WTC11 (cell line): ENCODE measurements at places on chromosomes 5 and 9. TPM values are rescaled to one million over a fixed set of nuclear protein-coding genes. Genes with fewer than 3 reads are reported as not detected.

GRCh38 chr9:33125871-33126823, 41.0 kb downstream of the B4GALT1 start:
- peaks cover 20% of the 10 kb centered on the region for H3K36me3 ChIP-seq
- H3K4me1 ChIP-seq: 0 out of 2 replicates have a peak, but pooled peaks cover 6% of the 10 kb centered on the region

- no peaks in the 10 kb centered on the region for H3K27me3 ChIP-seq
- DNase-seq: no peak
- no peak overlapping the region for H3K4me3 ChIP-seq
- no peaks in the 10 kb centered on the region; the same call in 1 of the 2 replicates for H3K36me3 ChIP-seq
- H3K4me1 ChIP-seq: peaks cover 33% of the 10 kb centered on the region
These were observed 164.5 kb downstream of the DCP2 start for GRCh38 chr5:113140837-113141671.

DNA sequence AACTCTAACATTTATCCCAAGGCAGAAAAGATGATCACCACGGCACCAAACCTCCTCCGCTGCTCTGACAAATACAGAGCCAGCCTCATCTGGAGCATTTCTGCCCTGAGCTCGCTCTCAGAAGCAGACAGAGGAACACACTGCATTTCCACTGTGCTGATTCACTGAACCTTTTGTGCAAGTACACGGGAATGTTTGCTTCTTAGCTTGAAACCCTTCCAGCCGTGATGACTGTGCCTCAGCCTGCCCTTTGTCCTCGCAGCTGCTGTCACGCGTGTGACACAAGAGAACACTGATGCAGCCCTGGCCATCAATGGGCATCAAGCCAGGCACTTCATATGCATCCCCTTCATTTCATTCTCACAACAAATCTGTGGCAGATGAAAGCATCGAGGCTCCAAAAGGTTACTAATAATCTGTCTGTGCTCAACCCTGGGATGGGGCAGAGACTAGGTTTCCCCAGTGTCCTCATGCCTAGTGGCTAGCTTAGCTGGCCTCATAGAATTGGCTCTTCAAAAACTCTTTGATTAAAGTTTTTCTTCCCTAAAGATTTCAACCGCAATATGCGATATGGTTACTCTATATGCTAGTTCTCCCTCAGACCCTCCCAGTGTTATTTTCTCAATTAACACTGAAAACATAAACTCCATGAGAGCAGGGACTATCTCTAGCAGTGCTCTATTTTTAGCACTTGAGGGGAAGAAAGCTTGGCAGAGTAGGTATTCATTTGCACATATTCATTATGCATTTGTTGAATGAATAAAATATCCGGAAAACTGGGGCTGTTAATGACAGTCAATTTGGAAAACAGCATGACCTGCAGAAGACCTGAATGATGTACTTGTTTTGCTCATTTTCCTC, 7.3 kb downstream of the CDC14B start:
- H3K4me1 ChIP-seq: peaks cover 64% of the 10 kb centered on the region
- H3K4me3 ChIP-seq: peak overlapping the region; percentile 10
- H3K36me3 ChIP-seq: no peaks in the 10 kb centered on the region
- peak overlapping the region; percentile 87 for H3K27ac ChIP-seq
- DNase-seq: no peak

- no peaks in the 10 kb centered on the region for H3K36me3 ChIP-seq
- H3K4me3 ChIP-seq: no peak overlapping the region
- H3K4me1 ChIP-seq: peaks cover 39% of the 10 kb centered on the region
- H3K27ac ChIP-seq: no peak overlapping the region
- peak; percentile 33 for DNase-seq
These were observed 78.4 kb upstream of the ATP10B start for GRCh38 chr5:160930406-160930805.

GRCh38 chr9:3191715-3192114, 334.1 kb downstream of the RFX3 start:
- H3K4me3 ChIP-seq: no peak overlapping the region
- H3K27ac ChIP-seq: no peak overlapping the region
- DNase-seq: no peak
- H3K27me3 ChIP-seq: no peaks in the 10 kb centered on the region
- no peaks in the 10 kb centered on the region for H3K36me3 ChIP-seq
- H3K4me1 ChIP-seq: peaks cover 57% of the 10 kb centered on the region

DNA sequence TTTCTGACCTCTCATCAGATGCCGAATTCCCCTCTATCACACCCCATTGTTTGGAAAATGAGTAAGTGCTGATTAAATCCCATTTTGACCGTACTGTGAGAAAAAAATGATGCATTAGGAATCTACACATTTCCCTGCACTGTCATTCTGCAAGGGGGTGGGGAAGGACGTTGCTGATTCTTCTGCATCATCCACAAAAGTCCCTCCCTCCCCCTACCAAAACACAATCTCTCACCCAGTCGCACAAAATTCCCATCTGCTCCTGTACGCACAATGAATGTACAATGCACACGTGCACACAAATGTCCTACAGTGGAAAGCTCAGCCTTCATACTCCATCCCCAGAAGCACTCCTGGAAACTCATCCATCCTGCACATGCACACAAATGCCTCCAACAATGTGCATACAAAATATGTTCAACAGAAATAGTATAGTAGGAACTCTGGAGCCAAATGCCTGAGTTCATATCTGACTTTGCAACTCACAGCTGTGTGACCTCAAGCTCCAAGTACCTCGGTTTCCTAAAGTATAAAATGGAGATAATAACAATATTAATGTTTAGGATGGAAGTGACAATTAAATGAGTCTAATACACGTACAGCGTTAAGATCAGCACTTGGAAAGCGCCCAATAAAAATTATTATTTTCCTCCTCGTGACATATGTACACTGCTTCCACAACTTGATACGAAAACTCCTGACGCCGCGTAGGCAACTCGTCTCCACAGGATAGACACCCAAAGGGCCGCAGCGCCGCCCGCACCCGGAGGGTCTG, 809 bp downstream of the TNIP1 start:
- H3K27me3 ChIP-seq: no peaks in the 10 kb centered on the region
- peak overlapping the region; percentile 23; the same call in 1 of the 2 replicates for H3K27ac ChIP-seq
- H3K4me1 ChIP-seq: peaks cover 29% of the 10 kb centered on the region
- no peaks in the 10 kb centered on the region for H3K36me3 ChIP-seq

DNA sequence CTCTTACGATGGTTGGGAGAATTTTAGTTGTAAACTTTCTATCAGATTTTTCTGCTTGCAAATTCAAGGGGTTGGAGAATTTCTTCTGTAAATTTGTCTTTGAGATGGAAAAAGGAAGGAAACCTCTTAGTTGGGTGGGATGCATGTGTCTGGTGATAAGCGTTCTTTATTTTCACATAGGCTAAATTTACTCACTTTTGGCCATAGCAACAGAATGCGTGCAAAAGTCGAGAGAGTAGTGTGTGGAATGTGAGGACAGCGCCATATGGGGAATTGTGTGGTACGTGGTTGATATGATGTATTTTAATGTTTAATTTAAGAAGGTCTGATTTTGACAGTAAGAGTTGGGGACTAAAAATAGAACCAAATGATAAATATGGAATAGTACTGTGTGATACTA, 282.2 kb downstream of the TAF11L14 start:
- no peaks in the 10 kb centered on the region for H3K36me3 ChIP-seq
- H3K4me1 ChIP-seq: peaks cover 18% of the 10 kb centered on the region
- H3K27me3 ChIP-seq: no peaks in the 10 kb centered on the region
- H3K4me3 ChIP-seq: no peak overlapping the region
- no peak overlapping the region for H3K27ac ChIP-seq
- DNase-seq: no peak

DNA sequence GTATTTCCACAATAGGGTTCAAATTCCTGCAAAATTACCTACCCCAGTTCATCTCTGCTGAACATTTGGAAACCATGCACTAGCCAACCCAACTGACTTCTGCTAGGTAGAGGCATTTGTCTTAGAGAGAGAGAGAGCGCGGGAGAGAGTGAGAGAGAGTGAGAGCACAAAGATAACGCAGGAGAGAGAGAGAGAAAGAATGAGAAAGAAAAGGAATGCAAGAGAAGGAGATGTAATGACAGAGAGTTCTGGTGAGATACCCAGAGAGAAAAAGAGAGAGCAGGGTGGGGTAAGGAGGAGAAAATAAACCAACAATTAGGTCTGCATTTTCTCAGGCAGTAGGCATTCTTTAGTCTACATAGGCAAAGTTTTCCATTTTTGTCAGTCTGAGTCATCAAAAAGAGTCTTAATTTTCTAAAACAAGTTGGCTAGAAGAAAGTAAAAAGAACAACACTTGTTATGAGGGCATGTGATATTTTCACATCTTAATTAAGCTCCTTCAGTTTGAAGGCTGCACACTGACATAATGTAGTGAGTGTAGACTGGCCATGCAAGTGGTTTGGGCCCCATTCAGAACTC, 98.2 kb downstream of the MAP1B start:
- no peak overlapping the region for H3K4me3 ChIP-seq
- peaks cover 40% of the 10 kb centered on the region for H3K36me3 ChIP-seq
- H3K27me3 ChIP-seq: no peaks in the 10 kb centered on the region
- DNase-seq: no peak
- H3K4me1 ChIP-seq: peaks cover 40% of the 10 kb centered on the region

- peak; percentile 83 for DNase-seq
- no peak within 1 kb of the TSS for H3K27ac ChIP-seq
- peak within 1 kb of the TSS; percentile 76 for H3K4me3 ChIP-seq
- H3K36me3 ChIP-seq: no peaks in the 10 kb centered on the region
- peaks cover 64% of the 10 kb centered on the region for H3K27me3 ChIP-seq
These were observed at the start of gene FRMD3 for GRCh38 chr9:83538172-83538889. Gene FRMD3 (minus strand): TSS chr9:83538401. CDS start chr9:83538231, 170 bp downstream.

DNA sequence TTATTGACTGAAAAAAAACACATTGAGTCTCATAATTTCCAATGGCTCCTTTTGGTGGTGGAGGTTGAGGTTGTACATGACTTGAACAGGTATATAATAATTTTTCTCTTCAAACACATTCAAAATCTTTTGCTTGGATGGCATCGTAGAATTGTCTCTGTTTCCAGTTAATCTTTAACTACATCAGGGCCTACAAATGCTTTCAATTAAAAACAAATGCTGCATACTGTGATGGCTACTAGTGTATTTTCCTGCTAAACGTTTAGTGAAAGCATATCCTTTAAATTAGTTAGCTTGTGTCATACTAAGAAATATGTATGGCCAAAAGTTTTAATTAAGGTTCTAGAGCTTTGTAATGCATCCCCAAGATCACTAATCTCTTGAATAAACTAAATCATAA, 313.8 kb downstream of the SLF1 start:
- H3K36me3 ChIP-seq: no peaks in the 10 kb centered on the region
- no peak overlapping the region for H3K27ac ChIP-seq
- H3K4me3 ChIP-seq: no peak overlapping the region
- no peak for DNase-seq
- no peaks in the 10 kb centered on the region for H3K4me1 ChIP-seq

- H3K27me3 ChIP-seq: no peaks in the 10 kb centered on the region
- H3K4me1 ChIP-seq: no peaks in the 10 kb centered on the region
- H3K36me3 ChIP-seq: no peaks in the 10 kb centered on the region
These were observed 24.9 kb upstream of the SLCO6A1 start for GRCh38 chr5:102523541-102524175.

DNA sequence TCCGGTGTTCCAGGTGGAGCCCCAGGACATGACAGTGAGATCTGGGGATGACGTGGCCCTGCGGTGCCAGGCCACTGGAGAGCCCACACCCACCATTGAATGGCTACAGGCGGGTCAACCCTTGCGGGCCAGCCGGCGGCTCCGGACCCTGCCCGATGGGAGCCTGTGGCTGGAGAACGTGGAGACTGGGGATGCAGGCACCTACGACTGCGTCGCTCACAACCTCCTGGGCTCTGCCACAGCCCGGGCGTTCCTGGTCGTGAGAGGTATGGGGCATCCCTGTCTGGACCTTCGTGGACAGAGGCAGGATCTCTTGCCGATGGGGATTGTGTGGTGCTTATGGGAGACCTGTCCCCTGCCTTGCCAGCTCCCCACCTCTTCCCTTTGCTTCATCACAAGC, 26.0 kb upstream of the ASS1 start:
- peaks cover 21% of the 10 kb centered on the region for H3K4me1 ChIP-seq
- H3K36me3 ChIP-seq: peaks cover 9% of the 10 kb centered on the region
- no peak overlapping the region for H3K4me3 ChIP-seq
- H3K27me3 ChIP-seq: no peaks in the 10 kb centered on the region

- H3K36me3 ChIP-seq: no peaks in the 10 kb centered on the region
- H3K27ac ChIP-seq: no peak overlapping the region
- no peaks in the 10 kb centered on the region for H3K4me1 ChIP-seq
- H3K4me3 ChIP-seq: no peak overlapping the region
These were observed 56.8 kb downstream of the FAT2 start for GRCh38 chr5:151534350-151534749.

GRCh38 chr5:159017786-159018185, 81.9 kb downstream of the EBF1 start:
- H3K4me1 ChIP-seq: peaks cover 49% of the 10 kb centered on the region
- no peak overlapping the region for H3K4me3 ChIP-seq
- DNase-seq: peak; percentile 51

- peaks cover 100% of the 10 kb centered on the region for H3K27me3 ChIP-seq
- peak overlapping the region; percentile 78 for H3K4me3 ChIP-seq
- no peak overlapping the region for H3K27ac ChIP-seq
These were observed 514 bp downstream of the FOXB2 start for GRCh38 chr9:77019926-77020412.

DNA sequence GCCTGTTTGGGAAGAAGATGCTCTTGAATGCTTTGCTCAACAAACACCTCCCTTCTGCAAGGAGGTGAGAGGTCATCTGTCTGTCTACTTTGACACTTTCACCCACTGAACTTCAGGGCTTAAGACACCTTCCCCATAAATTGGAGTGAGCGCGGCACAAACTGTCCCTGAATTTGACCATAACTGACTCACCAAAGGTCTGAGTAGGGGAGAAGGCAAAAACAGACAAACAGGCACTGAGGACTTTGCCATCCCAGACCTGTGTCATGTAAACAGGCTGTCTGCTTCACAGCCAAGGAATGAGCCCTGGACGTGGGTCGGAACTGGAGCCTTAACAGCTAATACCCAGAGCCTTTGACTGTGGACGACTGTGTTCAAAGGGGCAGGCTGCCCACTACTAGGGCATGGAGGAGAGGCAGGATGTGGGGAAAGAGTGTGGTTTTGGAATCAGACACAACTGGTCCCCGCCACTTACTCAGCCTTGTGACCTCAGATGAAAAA, 320.9 kb upstream of the KLF4 start:
- no peak for DNase-seq
- H3K36me3 ChIP-seq: no peaks in the 10 kb centered on the region
- H3K27ac ChIP-seq: no peak overlapping the region
- H3K4me1 ChIP-seq: no peaks in the 10 kb centered on the region
- H3K4me3 ChIP-seq: no peak overlapping the region
- no peaks in the 10 kb centered on the region for H3K27me3 ChIP-seq

DNA sequence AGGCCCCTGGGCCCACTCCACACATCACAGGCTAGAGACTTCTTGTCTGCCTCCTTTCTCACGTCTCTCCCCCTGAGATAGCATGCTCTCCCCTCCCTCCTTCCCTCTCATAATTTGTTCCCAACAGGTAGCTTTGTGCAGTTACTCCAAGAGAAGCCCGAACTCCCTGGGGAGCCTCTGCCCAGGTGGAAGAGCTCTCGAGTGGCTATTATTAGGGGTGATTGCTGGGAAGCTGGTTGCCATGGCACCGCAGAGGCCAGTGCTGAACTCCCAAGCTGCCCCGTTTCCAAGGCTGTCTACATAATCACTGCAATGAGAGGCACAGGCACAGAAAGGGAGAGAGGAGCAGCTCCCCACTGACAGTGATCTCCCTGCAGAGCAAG, 104.7 kb upstream of the GPR151 start:
- H3K27ac ChIP-seq: no peak overlapping the region
- H3K4me3 ChIP-seq: no peak overlapping the region
- DNase-seq: no peak
- H3K27me3 ChIP-seq: no peaks in the 10 kb centered on the region
- peaks cover 20% of the 10 kb centered on the region for H3K4me1 ChIP-seq

WDR38 gene
- not detected in 3 replicates for total RNA-seq

PPP3R2 gene
- not detected in 3 replicates for total RNA-seq

BAAT gene
- 0.11 to 0.17 TPM (median 0.14 TPM) in 3 replicates for total RNA-seq

LCN12 gene
- total RNA-seq: 1.9 to 4.7 TPM (median 3.4 TPM) in 3 replicates

CDO1 gene
- 13.2 to 22.7 TPM (median 20.0 TPM) in 3 replicates for total RNA-seq

PDZD2 gene
- total RNA-seq: 7.1 to 11.4 TPM (median 7.5 TPM) in 3 replicates

TRAF1 gene
- total RNA-seq: 1.8 to 3.1 TPM (median 2.9 TPM) in 3 replicates
